ENCODE measurements at places on chromosomes 11 and 22.

DNA sequence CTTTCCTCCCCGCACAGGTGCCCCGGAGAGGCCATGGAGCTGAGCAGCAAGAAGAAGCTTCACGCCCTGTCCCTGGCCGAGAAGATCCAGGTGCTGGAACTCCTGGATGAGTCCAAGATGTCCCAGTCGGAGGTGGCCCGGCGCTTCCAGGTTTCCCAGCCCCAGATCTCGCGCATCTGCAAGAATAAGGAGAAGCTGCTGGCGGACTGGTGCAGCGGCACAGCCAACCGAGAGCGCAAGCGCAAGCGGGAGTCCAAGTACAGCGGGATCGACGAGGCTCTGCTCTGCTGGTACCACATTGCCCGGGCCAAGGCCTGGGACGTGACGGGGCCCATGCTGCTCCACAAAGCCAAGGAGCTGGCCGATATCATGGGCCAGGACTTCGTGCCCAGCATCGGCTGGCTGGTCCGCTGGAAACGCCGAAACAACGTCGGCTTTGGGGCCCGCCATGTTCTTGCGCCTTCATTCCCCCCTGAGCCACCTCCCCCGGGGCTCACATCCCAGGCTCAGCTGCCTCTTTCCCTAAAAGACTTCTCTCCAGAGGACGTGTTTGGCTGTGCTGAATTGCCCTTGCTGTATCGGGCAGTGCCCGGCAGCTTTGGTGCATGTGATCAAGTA is 1.3 kb downstream of the TIGD3 start:
- DNase-seq, result peak; percentile 12

GRCh38 chr11:115695677-115696364 is 191.6 kb upstream of the CADM1 start:
- no peak for DNase-seq

- no peak for DNase-seq
Observed at GRCh38 chr11:18312663-18313420, 9.1 kb downstream of the HPS5 start.

DNA sequence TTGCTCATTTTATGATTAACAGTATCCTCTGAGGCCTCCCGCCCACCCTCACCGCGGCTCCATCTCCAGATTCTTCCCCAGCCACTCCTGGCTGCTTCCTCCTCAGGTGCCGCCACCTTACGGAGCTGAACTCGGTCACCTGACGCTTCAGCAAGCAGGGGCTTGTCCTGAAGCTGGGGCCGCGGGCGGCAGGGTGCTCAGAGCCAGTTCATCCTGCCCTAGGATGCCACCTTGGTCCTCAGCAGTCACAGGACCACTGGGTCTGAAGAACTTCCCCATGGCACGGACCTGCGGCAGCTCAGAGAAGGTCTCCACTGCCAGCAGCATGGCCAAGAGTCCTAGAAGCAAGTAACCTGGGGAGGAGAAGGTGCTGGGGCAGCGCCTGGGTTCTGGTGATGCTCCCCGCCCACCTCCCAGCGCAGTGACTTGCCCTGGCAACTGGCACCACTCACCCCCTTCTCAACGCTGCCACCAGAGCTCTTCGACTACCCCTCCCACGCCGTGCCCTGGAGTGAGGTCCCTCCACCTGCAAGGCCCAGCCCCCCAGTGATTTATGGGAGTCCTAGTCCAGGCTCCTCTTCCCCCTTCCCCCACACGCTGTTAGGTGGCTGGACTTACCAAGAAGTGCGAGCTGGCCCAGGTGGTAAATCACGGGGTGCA is 2.6 kb downstream of the KCNK7 start:
- DNase-seq, result no peak

- DNase-seq, result no peak
Observed at GRCh38 chr11:72084965-72085364, 4.3 kb downstream of the LRRC51 start.

- no peak for DNase-seq
Observed at GRCh38 chr11:44143987-44144909, 48.8 kb downstream of the EXT2 start.

DNA sequence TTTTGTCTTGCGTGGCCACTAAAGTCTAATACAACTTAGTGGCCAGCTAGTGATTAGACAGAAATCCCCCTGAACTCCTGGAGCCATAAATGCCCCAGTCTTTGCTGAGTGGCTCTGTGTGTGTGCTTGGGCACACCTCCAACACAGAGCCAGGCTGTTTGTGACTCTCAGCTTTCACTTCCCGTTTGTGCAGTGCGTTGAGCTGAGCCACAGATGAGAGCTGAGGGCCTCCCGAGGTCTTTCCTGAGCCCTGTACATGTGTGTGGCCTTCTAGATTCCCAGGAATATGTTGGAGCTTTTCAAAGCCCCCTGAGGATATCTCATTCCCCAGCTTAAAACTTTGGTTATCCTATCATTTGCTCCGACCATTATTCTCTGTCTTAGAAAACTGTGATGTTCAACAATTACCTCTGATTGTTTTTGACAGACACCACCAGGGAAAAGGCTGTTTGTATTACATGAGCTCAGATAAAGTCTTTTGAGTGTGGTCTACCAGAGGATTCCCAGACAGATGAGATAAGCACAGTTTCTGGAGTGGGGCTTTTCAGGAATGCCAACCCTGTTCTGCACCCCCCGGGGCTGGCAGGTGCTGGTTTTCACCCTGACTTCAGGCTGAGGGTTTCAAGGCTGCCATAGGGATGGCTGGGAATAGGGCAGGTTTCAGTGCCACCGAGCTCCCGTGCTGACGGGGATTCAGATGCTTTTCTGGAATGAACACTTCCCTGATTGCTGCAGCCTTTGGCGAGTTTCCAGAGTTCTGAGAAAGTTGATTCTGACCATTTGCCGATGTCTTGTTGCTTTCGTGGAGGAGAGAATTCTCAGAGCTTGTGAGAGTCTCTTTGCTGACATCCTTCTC is 23.8 kb downstream of the IGHMBP2 start:
- DNase-seq, result no peak

- no peak for DNase-seq
Observed at GRCh38 chr11:22340701-22341587, 2.8 kb downstream of the SLC17A6 start.

DNA sequence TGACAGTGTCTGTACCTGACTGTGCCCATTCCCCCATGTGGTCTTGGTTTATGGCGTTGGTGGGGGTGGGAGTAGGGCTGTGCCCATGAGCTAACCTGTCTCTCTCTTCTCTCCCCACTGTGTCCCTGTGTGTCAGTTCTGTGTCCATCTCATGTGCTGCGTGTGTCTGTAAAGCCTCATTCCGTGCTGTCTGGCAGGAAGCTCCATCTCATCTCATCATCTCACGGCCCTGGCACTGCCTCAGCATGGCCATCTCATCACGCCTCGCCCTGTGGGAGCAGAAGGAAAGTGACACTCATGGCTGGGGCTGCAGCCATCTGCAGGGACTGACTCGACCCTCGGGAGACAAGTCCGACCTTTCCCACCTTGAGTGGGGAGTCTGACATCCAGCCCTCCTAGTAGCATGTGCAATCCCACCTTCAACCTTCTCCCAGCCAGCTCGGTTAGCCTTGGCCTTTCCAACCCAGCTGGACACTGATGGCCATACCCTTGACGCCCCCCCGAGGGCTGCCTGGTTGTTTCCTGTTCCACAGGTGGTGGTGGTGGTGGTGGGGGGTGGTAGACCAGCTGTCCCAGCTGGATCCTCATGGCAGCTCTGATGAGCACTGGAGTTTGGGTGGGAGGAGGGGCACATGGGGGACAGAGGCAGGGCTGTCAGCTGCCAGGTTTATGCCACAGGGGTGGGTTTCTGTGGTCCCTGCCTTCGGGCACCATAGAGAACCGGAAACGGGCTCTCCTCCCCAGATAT is 19.0 kb downstream of the MYO18B start:
- DNase-seq, result no peak

DNA sequence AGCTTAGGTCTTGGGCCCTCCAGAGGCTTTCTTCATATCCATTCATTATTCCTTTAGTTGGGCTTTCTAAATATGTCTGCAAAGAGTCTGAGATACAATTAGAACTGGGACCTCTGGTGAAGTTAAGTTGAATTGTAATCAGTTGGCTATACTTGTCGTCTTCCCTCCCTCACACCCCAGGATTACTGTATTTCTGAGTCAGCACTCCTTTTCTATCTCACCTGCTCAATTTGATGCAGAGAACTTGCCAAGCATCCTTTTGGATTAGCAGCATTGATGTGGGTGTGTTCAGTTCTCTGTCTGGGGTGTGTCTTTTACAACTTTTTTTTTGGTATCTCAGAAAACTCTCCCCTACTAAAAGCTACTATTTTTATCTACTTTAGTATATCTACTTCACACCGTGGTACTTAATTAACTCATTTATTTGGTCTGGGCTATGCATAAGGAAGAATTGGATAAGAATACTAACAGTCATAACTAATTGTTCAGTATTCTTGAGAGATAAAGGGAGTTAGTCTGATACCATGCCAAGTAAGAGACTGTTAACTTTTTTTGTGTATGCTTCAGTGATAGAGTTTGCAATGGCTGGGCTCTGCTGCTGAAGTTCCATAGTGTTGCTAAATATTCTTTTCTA is 15.1 kb downstream of the CTNND1 start:
- no peak for DNase-seq

DNA sequence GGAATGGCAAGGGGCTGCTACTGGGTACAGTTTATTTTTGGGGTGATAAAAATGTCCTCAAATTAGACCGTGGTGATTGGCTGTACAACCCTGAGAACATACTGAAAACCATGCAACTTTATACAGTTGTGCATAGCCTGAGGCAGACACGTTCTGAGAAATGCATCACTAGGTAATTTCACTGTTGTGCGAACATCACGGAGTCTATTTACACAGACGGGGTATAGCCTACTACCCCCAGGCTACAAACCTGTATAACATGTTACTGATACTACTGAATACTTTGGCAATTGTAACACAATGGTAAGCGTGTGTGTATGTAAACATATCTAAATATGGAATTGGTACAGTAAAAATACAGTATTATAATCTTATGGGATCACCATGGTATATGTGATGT is 23.6 kb downstream of the NARS2 start:
- DNase-seq, result no peak

DNA sequence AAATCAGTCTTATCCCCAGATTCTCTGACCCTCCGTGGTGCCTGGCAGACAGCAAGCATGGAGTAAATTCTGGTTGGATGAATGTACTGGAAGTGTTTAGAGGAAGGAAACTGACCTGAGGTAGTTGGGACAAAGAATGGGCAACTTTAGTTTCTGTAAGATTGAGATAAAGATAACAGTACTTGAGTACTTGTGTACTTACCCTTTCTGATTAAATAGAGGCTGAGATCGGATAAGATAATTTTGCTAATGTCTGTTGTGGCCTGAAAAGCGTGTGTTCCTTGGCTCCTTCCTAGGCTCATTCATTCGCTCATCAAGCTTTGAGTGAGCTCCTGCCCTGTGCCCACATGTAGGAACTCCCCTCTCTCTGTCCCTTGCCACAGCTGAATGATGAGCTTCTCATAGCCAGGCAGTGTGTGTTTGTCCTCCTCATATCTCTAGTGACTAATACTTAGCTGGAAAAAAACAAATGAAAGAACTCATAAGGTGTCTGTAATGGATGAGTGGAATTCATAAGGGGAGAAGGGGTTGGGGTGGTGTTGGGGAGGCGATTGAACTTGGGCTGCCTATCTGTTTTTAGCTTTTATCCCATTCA is 118.1 kb downstream of the DBX1 start:
- DNase-seq, result no peak

- no peak for DNase-seq
Observed at GRCh38 chr11:6320411-6321155, at the start of gene CAVIN3. Gene CAVIN3 (minus strand): TSS chr11:6320501. CDS start chr11:6320476, 25 bp downstream.

DNA sequence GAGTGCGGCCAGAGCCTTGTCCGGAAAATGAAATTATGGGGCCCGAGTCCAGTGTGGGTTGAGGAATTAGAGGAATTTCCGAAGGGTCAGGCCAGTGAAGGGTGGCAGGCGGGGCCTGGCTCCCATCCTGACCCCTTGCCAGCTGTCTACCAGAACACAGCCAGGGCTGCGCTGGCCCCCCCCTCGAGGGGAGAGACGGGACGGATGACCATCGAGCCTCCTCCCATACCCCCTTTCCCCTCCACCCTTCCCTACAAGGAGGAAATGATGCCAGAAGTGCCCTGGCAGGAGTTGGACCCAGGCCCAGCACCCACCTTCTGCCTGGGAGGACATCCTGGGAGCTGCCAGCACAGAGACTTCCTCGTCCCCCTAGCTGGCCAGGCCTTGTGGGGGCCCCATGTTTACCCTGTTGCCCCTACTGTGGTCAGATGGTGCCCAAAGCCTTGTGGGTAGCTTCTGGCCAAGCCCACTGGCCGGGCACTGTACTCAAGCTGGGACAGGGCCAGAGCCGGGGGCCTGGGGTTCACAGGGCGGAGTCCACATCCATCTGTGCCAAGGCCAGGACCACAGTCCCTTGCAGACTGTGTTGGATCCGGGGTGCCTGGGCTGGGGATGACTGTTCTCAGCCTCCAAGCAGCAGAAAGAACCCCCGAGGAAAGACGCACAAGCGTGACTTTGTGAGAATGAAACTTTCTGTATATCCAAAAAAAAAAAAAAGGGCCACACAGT is 20.8 kb downstream of the ARVCF start:
- no peak for DNase-seq

DNA sequence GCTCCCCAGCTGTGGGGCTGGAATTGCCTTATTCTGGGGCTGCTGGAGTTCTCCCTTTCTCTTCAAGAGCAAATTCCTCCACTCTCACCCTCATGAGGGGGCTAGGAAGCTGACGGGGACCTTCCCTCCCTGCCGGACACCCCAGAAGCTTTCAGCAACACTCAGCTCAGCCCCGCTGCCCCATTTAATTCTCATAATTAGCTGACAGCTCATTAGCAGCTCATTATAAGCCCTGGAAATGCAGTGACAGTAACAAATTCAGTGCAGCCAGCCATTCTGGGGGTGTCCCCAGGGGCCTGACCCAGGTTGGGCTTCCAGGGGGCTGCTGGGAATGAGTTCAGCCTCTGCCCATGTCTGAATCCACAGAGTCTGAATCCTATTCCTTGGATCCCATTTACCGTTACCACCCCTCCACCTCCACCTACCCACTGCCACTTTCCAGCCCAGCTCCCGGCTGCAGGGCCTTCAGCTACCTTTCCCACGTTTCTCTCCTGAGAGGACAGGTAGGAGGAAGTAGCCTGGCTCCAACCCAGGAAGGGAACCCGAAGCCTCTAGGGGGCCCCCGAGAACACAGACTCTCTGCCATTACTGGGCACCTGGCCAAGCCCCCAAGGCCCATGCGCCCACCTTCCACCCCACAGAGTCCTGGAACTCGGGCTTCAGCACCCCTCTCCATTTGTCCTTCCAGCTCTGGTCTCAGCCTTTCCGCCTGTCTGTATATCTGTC is 101.7 kb upstream of the LMO1 start:
- no peak for DNase-seq

- no peak for DNase-seq
Observed at GRCh38 chr11:36074941-36075431, 131.1 kb downstream of the LDLRAD3 start.

GRCh38 chr11:117172724-117173421 is 5.7 kb upstream of the SIDT2 start:
- DNase-seq, result no peak

- no peak for DNase-seq
Observed at GRCh38 chr11:118002541-118003423, 16.6 kb downstream of the IL10RA start.
